ENCODE measurements at places on chromosomes 6 and 20.

GRCh38 chr6:125991653-125992052, 5.3 kb downstream of the TRMT11 start:
- no peak for DNase-seq

DNA sequence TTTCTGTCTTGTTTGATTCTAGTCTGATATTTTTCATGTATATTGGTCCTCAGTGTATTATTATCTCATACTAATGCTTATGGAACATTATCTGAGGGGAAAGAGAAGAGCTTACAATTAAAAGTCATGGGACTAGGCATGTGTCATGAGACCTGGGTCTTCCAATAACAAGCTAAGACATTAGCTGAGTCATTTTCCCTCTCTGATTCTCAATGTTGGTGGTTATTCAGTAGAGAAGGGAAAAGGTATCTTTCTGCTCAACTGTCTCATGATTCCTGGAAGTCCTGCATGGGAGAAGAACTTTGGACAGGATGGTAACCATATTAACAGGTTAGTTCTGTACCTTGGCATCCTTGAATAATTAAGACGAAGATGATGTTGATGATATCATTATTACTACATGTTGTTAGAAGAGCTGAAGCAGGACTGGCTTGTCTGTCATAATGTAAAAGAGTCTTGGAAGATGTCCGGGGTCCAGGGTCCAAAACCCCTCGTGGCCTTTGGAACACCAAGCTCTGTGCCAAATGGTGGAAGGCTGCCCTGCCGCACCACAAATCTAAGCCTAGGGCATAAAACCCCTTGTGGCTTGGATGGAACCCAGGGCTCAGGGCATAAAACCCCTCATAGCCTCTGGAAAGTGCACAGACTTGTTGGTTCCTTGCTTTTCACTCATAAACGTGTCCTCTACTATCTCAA, 19.1 kb downstream of the TRIM38 start:
- no peak for DNase-seq

GRCh38 chr20:56342783-56343182, 16.0 kb upstream of the FAM210B start:
- no peak for DNase-seq

DNA sequence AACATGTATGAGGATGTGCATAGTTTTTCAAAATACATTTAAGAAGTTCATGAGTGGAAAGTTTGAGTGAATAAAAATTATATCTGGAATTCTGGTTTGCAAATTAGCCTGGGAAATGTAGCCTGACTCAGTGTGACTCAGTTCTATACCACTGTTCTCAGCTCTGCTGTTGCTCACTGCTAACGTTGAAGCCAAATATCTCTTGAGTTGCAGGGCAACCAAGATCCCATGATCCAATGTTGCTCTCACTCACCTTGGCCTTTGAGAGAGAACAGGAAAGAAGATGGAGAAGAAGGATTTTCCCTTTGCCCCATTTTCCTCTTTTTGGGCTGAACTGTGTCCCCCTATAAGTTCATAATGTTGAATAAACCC, 28.9 kb downstream of the PSMB9 start:
- DNase-seq = no peak

- DNase-seq = peak; percentile 75
These were observed 500.4 kb upstream of the CHD6 start for GRCh38 chr20:42118409-42119125.

- DNase-seq = no peak
These were observed 223.9 kb upstream of the TAB2 start for GRCh38 chr6:149093643-149094042.

DNA sequence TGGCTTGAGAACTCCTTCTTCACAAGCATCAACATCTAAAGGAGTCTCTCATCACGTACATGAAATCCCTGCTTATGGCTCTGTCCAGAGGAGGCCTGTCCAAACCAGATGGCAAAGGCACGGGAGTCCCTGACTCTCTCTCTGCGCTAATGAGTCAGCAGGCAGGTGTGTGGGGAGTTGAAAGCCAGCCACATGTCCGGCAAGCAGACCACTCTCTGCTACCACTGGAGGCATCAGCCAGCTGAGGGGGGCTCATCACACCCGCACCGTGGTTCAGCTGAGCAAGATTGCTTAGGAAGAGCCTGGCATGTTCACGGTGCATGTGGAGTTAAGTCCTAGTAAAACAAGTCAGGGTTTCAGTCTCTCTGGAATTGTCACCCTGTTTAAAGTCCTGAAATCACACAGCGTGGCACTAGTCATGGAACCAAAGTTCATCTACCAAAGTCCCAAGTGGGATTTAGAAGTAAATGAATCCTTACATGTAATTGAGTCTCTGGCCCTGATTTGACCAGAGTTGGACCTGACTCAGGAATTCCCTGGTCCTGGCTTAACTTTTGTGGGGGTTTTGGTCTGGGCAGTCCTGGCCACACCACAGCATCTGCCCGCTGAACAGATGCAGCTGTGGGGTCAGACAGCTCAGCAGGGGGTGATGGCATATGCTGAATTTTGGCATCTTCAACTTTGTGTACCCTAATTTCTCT, 155.2 kb upstream of the RIN2 start:
- no peak for DNase-seq

GRCh38 chr6:79687759-79688158, 56.6 kb downstream of the SH3BGRL2 start:
- DNase-seq = no peak

GRCh38 chr20:47740862-47741184, 44.5 kb downstream of the SULF2 start:
- DNase-seq = no peak

DNA sequence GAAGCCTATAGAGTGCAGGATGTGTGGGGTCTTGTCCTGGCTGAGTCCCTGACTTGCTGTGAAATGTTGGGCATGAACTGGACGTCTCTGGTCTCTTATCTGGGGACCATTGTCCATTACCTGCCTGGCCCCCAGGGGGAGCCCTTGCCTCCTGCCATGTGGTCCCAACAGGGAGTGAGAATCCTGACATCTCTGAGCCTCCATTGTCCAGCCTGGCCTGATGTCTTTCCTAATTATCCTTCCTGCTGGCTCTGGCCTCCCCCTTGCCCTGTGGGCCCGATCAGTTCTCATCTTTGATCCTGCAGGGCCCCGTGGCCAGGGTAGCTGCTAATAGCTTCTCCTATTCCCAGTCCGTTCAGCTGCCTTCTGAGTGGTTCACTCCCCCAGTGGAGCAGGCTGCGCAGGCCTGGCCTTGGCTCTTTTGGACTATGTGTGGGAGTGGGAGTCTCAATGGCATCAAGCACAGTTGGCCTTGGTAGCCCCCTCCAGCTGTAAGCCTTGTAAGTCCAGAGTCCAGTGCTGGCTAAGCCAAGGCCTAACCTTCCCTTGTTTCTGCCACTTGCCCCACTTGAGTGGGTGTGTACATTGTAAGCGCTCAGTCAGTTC, 77.9 kb upstream of the RALY start:
- peak; percentile 77 for DNase-seq

DNA sequence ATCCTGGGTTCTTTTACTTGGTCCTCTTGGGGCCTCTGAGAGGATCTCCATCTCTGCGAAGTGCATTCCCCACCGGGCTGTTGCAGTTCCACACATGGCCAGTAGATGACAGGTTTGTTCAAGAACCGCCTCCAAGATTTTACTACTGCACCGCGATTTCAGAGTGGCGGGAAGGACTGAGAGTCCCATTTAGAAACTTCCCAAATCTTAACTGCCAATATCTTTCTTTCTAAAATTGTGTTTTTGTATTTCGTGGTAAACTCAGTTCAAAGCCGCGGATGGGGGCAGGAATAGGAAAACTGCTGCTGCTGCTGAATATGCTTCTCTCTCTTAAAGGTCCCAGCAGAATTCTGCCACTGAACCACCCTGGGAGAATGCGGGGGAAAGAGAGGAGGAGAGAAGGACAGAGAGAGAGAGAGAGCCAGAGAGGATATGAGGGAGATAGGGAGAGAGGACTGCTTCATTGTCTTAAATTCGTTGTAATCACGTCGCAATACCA, 8.6 kb upstream of the BTNL2 start:
- peak; percentile 95 for DNase-seq

DNA sequence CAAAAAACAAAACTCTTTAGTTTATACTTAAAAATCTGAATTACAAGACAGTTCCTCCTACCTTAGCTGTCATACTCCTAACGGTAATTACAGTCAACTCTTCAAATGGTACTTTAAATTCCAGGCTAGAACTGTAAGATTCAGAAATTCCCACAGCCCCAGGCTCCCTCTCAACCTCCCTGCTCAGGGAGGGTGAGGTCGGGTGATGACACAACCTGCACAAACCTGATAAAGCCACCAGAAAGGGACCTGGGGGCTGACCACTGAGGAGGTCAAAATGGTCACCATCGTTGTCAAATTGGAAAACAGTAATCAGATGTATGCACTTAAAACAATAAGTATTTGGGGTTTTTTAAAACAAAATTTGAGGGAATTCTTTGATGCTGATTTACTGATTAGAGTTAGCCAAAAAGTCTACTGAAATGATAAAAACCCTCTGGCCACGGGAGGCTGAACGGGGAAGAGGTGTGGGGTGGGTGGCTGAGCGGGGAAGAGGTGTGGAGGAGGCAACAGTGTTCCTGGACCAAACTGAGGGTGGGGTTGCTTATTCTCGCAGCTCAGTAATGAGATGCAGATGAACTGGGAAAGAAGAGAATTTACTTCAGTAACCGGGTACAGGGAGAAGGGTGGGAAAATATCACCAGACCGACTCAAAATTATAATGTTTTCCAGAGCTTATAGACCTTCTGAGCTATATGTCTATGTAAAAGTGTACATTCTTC, 52.4 kb downstream of the SLC22A1 start:
- DNase-seq = no peak

DNA sequence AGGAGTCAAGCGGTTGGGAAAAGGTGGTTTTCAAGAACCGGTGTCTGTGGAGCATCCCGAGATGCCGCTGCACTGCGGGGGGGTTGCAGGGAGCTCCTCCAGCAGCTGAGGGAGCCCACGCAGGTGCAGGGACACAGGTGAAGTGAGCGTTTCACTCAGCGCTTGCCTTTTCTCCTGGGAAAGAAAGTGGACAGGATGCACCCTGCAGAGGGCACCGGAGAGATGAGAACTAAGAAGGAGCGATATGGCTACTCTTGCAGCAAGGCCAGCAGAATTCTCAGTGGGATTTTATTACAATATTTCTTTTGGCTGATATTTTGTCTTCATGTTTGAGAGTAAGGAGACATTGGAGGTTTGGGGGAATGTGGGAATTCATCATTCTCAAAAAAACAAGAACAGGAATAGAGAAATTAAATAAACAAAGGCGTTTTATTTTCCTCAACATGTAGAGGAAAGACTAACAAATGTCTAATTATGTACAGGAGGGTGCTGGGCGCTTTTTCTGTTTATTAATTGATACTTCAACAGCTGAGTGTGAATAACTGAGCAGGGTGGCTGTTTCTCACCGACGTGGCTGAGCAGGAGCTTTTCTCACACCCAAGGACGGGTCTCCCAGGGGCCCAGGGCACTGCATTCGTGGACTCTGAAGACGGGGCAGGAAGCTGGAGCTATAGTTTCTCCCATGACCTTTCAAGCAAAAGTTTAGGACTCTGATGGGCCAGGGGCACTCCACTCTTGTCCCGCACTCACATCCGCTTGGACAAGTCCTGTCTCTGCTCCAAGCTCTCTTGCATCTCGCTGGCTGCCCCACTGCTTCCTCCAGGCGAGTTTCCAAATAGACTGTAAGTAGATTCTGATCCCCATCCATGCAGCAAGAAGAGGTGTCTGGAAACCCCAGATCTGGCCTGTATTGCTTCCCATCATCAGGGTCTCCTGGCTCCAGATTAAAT, 176.1 kb downstream of the SMOC2 start:
- DNase-seq = no peak

DNA sequence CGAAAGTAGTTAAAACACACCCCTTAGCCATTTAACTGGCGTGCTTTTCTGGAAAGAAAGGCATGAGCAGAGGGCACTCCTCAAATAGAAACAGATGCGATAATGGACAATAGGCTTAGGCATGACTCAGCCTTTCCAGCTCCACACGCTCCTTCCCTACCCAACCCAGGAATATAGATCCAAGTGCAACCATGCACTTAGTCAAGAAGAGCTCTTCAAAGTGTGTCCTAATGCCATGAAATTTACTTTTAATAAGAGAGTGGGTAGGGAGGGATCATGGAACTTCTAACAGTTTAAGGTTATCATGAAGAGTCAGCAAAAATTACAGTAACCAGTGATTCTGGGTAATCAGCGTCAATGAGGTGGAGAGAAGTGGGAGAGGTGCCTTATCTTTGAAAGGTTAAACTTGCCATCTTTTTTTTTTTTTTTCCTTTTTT, 2.4 kb upstream of the EFHC1 start:
- no peak for DNase-seq

GRCh38 chr20:20440886-20441658, 73.2 kb downstream of the INSM1 start:
- peak; percentile 55 for DNase-seq

DNA sequence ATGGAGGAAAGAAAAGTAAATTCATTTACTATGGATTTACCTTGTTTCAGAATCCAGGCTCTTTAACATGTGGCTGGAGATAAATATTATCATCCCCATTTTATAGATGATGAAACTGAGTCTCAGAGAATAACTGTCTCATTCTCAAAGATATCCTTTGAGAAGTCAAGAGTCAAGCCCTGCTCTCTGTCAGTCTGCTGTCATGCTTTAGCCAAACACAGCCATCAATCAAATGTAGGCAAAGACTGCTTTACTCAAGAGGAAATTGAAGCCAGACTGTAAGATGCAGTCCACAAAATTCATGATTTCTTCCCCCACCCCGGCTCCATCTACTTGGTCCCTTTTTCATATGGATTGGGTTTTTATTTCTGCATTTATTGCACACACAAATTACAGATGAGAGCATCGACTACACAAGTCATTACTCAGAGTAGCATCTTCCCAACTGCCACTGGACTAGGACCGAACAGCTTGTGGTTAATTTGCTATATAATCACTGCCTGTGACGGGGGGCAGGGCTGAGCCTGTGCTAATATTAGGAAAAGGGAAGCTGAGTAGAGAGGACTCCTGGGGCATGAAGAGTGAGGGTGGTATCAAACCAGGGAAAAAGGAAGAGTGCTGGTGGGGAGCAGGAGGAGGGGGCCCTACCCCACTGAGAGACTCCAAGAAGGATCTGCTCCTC, 102.7 kb upstream of the TOP1 start:
- no peak for DNase-seq

- peak; percentile 91 for DNase-seq
These were observed 96.2 kb upstream of the BTN3A2 start for GRCh38 chr6:26268659-26269402.

- DNase-seq = no peak
These were observed 2.2 kb upstream of the FAM162B start for GRCh38 chr6:116767715-116768114.

GRCh38 chr20:3729811-3730540, 2.5 kb upstream of the HSPA12B start:
- peak; percentile 37 for DNase-seq

DNA sequence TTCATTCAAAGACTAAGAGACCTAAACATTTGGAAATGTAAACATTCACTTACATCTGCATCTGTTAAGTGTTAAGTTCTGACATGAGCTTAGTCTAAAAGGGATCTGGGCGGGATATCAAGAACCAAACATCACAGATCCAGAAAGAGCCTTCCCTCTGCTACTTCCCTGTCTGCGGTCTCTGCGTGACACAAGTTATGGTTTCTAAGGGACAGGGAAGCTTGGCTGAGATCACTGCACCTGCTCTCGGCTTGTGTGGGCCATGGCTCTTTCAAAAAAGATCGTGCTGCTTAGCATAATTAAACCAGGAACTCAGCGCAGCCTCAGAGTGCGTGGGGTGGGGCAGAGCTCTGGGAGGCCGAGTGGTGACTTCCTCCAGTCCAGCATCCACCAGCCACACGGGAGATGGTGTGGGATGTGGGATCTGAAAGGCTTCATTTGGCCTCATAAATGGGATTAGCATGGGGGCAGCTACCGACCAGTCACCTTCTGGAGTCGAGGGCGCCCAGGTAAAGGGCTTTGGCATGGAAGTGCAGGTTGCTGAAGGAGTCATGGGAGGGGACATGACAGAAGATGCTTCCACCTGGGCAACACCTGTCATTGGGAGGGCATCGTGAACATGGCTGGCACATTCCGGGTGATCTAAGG, 16.7 kb upstream of the RAMACL start:
- DNase-seq = peak; percentile 26
